ENCODE measurements at places on chromosomes 3 and 15.
A peak's percentile ranks its signal among the peaks of the same experiment; 100 is the strongest.

GRCh38 chr3:128178782-128179483 is 25.7 kb downstream of the EEFSEC start:
- no peak for DNase-seq

DNA sequence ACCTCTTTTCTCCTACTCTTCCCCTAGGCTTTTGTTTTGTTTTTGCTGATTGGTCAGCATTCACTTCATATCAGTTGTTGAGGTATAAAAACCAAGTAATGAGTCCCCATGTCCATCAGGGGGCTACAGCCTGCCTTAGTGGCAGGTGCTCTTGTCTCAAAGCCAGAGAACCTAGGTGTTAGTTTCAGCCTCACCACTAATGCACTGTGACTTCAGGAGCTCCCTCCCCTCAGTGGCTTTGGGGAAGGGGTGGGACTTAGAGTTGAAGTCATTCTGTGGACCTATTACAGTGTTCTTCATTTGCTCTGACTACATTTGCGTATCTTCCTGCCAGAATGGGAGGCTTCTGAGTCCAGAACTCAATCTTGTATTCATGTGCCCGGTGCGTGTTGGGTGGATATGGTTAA is 41.6 kb downstream of the NR2C2 start:
- DNase-seq = peak; percentile 18

- DNase-seq = peak; percentile 55
These were observed 4.8 kb upstream of the CSK start for GRCh38 chr15:74776821-74777768.

- no peak for DNase-seq
These were observed 292.0 kb upstream of the NECTIN3 start for GRCh38 chr3:110779581-110779980.

GRCh38 chr15:41936649-41937567 is 35.4 kb downstream of the EHD4 start:
- DNase-seq = peak; percentile 70

GRCh38 chr3:107240183-107241091 is 136.8 kb upstream of the CCDC54 start:
- DNase-seq = peak; percentile 67

DNA sequence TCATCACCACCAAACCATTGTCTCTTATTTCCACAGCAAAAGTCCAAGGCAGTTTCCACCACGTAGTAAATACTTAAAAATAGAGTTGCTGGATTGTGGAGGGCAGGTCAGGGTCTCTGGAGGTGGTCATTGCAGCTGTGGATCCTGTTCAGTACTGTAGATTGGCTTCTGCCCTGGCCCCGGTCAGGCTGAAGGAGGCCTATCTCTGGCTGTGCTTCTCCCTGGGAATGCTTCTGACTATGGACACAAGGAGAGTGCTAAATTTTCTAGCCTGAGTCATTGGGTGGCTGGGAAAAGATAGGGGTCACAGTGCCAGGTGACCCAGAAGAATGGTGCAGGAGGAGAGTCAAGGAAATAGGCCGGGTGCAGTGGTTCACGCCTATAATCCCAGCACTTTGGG is 26.3 kb upstream of the GMPPB start:
- DNase-seq = no peak

GRCh38 chr3:111568911-111569310 is 26.2 kb downstream of the ZBED2 start:
- no peak for DNase-seq

GRCh38 chr3:124593442-124593829 is 136.8 kb upstream of the UMPS start:
- no peak for DNase-seq

- DNase-seq = no peak
These were observed 950.1 kb downstream of the TBL1XR1 start for GRCh38 chr3:176247191-176247590.

GRCh38 chr3:130260918-130261317 is 84.6 kb upstream of the COL6A5 start:
- no peak for DNase-seq

GRCh38 chr3:128012050-128012449 is 40.2 kb upstream of the SEC61A1 start:
- DNase-seq = no peak

GRCh38 chr15:52804526-52805081 is 14.5 kb upstream of the ONECUT1 start:
- no peak for DNase-seq

- no peak for DNase-seq
These were observed 51.9 kb downstream of the NKIRAS1 start for GRCh38 chr3:23864931-23865330.

DNA sequence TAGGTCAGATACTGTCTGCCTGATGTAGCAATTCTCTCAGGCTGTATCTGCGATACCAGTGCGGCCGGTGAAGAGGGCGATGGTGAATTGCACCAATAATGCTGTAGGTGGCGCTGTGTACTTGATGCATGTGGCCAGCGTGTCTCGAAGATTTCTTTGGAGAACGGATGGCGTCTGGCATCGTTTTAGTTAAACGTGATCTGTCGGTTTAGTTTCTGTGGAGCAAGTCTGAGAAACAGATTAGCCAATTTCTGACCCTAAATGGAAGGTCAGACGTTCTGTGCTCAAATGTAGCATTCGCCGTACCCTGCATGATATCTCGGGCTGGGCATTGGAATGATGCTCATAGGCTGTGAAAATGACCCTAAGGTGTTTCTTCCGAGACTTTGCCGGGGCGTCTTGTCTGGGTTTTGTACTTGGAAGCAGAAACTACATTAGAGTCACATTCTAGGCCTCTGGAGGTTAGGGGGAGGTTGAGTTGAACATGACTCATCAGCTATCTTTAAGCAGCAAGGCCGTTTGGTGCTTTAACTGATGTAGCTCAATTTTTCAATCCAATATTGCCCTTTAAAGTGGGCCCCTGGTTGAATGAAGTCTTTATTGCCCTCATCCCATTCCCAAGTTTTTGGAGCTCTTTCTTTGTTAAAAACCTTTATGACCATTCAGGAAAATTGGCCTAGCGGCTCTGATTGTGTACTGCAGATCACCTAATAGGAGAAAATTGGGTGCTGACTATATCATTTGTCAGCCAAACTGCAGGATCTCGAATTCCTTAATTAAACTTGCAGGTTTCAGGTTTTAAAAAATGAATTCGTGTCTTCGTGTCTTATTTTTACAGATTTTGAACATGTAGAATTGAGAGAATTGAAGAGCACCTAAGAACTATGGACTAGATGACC is 80.0 kb downstream of the SQOR start:
- DNase-seq = peak; percentile 40

DNA sequence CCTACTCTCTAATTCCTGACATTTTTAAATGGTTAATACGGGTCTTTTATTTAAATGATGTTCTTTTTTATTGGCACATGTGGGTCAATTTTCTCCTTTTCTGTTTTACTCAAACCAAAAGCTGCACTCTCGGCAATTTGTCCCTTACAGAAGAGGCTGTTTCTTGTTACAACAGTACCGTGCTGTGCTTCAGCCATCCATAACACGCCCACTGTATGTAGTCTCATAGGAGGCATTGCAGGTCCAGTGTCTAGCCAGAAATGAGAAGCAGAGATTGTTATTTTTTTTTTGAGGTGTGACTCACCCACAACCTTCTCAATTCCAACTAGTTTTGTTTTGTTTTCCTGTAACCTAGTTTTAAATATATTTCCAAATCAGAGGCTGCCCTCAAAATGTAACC is 164.6 kb downstream of the GMNC start:
- no peak for DNase-seq
